ENCODE measurements at places on chromosomes 6 and 20.

- peak; percentile 98 for DNase-seq
Measured at GRCh38 chr20:37178839-37179682, at the start of the genes MROH8 and RPN2. MROH8 (minus strand) TSS chr20:37179548. RPN2 (plus strand) TSS chr20:37179330; CDS start chr20:37179357, 27 bp downstream.

DNA sequence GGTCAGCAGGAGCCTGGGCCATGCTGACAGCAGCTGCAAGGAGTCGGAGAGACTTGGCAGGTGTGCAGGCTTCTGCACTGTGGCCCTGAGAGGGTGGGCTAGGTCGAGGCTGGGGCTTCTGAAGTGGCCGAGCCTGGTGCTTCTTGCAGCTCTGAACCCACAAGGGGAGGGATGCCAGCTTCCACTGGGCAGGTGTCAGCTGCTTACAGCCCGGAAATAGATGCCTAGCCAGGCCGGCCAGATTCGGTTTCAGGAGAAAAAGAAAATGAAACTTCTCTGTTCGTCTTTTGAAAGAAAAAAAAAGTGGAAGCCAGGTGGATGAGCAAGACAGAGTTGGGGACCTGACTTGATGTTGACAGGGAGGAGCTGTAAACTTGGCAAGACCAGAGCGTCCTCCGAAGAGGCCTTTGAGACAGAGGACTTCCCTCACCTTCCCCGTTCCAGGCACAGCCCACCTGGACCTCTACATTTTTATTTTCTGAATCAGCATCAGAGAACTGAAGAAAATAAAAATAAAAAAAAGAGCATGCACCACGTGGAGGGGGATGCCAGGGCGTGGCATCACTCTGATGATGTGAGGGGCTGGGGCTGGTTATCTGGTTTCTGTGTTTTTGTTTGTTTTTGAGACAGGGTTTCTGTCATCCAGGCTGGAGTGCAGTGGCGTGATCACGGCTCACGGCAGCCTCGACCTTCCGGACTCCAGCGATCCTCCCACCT is at the start of gene ZBP1:
Gene ZBP1, minus strand, starts transcription at position 153 of the 717 bp plus-strand sequence. Its CDS starts 131 bp downstream, at position 22.
- DNase-seq: peak; percentile 46

- no peak for DNase-seq
Measured at GRCh38 chr20:44361021-44361420, 5.5 kb downstream of the HNF4A start.

GRCh38 chr6:54515013-54515412 is 206.8 kb downstream of the TINAG start:
- no peak for DNase-seq

GRCh38 chr6:46440641-46441040 is 50.6 kb downstream of the RCAN2 start:
- DNase-seq: no peak

DNA sequence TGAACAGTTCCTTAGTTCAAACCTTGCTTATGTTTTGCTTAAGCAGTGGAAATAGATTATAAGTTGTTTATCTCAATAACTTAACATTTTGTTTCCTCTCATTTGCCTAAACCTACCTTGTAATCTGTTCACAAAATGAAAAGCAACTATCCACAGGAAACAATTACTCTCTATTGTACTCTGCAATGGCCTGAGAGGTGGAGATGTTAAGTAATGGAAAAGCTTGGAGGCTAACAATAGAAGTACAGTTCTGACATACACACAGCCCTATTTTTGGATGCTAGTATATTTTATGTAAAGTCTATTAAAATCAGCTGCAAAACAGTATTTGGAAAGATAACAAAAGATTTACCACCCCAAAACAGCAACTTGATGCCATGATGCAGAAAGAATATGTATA is 82.1 kb downstream of the TINAG start:
- DNase-seq: no peak

- no peak for DNase-seq
Measured at GRCh38 chr6:7976485-7977056, 66.0 kb upstream of the TXNDC5 start.

DNA sequence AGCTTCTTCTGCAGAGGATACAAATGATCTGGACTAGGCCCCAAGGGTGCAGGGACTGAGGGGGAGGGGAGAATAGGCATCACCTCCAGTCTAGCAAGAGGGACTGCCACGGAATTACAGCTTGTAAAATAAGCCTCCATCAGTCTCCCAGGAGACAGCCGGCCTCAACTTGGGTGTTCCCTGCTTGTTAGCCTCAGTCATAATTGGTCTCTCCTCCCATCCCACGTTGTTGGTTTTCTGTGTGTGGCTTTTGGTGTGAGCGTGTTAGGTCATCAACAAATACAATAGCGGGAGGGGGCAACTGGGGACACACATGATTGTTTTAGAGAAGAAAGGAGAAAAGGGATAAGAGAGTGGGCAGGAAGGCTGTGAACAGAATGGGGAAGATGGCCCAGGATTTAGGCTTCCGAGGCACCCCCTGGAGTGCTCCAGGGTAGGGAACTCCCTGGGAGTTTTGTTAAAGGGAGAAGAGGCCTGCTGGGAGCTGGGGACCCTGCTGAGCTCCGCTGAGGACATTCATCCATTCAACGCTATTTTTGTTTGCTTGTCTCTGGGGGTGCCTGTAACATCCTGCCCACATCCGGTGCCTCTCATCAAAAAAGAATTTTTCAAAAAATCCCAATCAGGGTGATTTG is 9.2 kb downstream of the FOXA2 start:
- no peak for DNase-seq

- DNase-seq: no peak
Measured at GRCh38 chr6:34018026-34018425, 127.9 kb downstream of the GRM4 start.

GRCh38 chr6:110085285-110085684 is 94.2 kb downstream of the WASF1 start:
- DNase-seq: no peak

- DNase-seq: peak; percentile 93
Measured at GRCh38 chr6:71333697-71334096, 45.1 kb downstream of the OGFRL1 start.

GRCh38 chr20:50293284-50294139 is 102.9 kb downstream of the CEBPB start:
- no peak for DNase-seq

DNA sequence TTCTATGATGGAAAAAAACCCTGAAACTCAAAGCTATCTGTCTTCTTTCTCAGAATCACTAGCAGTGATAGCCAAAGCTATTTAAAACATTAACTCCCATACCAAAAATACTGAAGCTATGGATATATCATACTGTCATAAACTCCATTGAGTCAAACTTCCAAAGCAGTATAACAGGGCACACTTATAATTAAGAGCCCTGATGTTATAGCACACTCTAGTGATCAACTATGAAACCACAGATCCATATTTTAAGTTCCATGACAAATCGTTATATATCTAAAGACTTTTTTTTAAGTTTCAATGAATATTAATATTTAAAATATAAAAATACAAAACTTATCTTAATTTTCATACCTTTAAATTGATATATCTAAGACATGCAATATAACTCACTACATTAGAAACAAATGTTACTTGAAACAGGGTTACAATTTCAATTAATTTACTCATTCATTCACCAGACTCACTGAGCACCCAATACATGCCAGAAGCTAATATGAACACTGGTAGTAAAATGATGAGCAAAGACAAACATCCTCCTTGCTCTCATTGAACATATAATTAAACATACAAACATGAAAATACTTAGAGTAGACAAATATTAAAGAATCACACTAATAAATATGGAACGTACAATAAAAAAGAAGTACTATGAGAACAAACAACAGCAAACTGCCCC is 69.3 kb downstream of the IBTK start:
- peak; percentile 4 for DNase-seq

DNA sequence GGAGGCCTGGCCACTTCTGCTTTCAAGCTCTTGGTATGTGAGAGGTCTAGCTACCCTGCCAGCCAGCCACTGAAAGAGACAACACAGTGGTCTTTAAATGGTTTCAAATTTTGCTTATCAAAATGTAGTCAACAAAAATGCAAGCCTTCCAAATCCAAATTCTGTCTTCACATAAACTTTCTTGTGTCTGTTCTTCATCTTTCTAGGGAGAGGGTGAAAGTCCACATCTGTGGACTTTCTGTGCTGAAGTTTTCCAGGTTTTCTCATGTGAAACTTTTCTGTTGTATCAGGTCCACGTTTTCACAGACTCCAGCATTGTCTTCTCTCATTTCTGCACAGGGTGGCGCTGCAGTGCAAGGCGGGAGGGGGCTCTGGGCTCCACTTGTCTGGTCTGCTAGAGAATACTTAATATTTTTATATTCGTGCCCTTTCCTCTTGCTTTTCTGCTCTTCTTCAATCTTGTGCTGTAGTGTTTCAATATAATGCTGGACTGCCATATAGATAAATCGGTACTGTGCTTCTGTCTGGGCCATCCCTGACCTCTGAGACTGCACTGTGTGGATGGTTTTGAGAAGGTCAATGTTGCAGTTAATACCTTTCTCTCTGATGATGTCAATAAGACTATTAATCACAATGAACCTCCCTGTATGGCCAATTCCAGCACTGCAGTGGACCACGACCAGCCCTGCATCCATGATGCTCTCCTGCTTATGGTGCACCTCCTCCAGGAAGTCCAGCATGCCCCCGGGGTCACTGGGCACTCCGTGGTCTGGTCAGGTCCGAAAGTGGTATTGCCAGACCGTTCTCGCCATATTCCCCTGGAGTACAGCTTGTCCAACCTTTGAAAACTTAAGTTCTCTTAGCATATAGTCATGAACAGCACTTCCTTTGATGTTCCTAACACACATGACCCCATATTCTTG is 161.6 kb upstream of the TNFAIP3 start:
- peak; percentile 76 for DNase-seq

DNA sequence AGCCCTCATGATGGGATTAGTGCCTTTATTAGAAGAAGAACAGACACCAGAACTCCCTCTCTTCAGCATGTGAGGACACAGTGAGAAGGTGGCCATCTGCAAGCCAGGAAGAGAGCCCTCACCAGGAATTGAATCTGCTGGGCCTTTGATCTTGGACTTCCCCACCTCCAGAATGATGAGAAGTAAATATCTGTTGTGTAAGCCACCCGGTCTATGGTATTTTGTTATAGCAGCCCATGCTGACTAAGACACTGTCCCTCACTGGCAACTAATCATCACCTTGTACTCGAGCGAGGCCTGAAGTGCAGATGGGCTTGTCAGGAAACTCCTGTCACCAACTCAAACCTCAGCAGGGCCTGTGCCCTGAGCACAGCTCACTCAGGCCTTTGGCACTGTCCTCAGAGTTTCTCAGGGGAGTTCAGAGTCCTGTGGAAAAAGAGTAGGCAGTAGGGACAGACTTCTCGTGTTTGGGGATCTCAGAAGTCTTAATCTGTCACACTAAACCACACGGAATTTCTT is 62.0 kb downstream of the UST start:
- no peak for DNase-seq

DNA sequence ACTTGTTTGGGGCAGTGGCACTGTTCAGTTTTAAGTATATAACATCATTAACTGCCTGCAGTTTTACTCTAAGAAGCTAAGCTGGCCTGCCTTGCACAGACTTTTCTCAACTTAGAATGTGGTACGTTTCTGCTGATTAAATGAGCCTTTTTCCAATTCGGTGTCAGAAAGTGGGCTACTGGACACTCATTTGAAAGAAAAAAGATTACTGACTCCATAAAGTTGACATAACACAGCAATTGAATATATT is 2.1 kb downstream of the ZMYND8 start:
- no peak for DNase-seq

DNA sequence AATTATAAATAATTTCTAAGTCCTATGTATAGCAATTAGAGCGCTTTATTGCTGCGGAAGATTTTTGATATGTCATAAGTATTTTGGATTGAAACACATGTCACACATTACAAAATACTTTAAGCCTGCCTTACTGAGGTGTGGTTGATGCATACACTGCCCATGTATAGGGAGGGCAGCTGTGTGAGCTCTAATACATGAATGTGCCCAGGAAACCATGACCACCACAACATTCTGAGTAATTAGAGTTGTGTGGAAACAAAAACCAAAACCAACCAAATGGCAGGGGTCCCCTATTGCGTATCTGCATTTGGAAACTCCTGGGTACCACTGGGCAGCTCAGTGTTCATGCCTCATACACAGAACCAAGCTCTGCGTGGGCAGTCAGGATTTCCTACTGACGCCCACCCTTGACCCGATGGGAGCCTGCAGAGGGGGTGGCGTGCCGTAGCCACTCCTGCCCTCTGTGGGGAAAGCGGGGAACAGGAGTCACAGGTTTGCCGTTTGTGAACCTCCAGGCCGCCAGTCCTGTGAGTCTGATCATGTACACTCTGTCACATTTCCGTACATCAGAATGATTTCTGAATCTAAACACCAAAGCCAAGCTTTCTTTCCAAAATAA is 50.9 kb upstream of the PDE10A start:
- no peak for DNase-seq

- DNase-seq: no peak
Measured at GRCh38 chr6:168618546-168619315, 177.7 kb downstream of the SMOC2 start.

DNA sequence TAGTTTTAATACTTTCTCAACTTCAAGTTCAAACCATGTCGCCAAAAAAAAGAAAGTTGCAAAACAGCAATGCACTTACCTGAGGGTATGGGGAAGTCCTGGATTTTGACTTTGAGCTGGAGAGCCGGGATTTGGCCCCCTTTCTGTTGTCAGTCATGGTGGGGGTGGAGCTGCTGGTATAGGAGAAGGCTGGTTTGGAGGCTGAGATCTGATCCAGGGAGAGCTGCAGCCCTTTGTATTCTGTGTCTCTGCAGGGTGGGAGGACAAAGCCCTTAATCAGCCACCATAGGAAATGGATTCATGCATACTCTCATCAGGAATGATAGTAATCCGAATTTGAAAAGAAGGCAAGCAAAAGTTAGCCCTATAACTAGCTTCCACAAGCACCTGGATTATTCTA is 44.0 kb downstream of the SIM1 start:
- DNase-seq: no peak

DNA sequence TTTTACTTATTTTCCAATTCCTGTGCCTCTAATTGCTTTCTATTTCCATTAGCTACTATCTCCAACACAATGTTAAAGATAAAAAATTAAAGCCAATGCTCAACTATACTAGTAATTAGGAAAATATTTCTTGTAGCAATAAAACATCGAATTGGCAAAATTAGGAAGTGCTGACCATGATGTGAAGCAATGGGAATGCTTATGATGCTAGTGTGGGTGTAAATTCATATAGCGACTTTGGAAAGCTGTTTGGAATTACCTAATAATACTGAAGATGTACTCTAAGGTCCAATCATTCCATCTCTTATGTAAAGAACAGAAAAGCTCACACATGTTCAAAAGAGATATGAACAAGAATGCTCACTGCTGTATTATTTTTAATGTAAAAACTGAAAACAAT is 78.2 kb downstream of the UBE3D start:
- DNase-seq: no peak

DNA sequence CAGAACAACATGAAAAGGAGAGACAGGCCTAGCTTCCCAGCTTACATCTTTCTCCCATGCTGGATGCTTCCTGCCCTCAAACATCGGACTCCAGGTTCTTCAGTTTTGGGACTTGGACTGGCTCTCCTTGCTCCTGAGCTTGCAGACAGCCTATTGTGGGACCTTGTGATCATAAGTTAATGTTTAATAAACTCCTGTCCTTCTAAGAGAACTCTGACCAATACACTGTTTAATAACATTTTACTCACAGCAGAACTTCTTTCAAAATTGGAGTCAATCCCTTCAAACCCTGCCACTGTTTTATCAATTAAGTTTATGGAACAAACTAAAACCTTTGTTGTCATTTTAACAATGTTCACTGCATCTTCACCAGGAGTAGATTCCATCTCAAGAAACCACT is 111.4 kb downstream of the PREP start:
- no peak for DNase-seq

GRCh38 chr6:143614235-143614634 is 63.5 kb upstream of the PHACTR2 start:
- peak; percentile 50 for DNase-seq

- DNase-seq: no peak
Measured at GRCh38 chr6:13260101-13260598, 68.2 kb downstream of the TBC1D7 start.
